SW 1271 (cell line): ENCODE measurements at places on chromosomes 12 and 14.

DNA sequence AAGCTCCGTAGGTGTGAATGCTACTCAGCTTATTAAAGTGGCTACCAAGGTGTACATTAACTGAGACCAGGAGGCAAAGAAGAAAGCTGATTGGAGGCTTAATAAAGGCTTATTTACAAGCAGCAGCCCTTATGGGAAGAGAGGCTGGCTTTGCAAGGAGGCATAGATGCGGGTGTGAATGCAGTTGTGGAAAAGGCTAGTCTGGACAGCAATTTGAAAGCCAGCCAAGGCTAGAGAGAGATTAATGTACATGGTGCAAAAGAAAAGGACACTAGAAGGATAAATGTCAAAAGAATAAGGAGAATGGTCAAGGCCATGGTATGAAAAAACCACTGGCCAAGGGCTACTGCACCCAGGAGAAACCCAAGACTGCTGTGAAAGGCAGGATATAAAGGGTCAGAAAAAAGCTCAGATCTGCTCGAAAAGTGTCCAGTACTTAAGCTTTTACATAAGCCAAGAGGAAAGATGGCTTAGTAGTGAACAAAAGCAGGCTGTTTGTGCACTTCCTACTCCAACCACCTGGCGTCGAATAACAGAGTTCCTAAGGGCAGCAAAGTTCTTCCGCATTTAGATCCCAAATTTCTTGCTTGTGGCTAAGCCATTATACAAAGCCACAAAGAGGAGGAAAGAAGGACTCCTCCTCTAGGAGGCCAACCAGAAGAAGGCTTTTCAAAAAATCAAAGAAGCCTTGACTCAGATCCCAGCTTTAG is 24.0 kb downstream of the KLRK1 start:
- DNase-seq: peak; percentile 34

GRCh38 chr12:75641031-75641780 is 129.8 kb upstream of the KRR1 start:
- no peak for DNase-seq

GRCh38 chr14:55807053-55807880 is 227.3 kb downstream of the KTN1 start:
- DNase-seq: no peak

GRCh38 chr12:5921966-5922899 is 22.8 kb downstream of the ANO2 start:
- DNase-seq: no peak
